Type B pancreatic cell (in vitro differentiated cells): ENCODE measurements at places on chromosomes 3 and 15. TPM values are rescaled to one million over a fixed set of nuclear protein-coding genes. Genes with fewer than 3 reads are reported as not detected.

The KCNMB2 gene
- 1.1 and 1.3 TPM in 2 replicates for total RNA-seq

The SPATA12 gene
- total RNA-seq = not detected in 2 replicates

The REC114 gene
- not detected in 2 replicates for total RNA-seq

The CGNL1 gene
- total RNA-seq = 11.8 and 16.9 TPM in 2 replicates

The AZI2 gene
- 54.0 and 59.4 TPM in 2 replicates for total RNA-seq

The GRK7 gene
- 0.10 TPM in 1 of 2 replicates, not detected in the other for total RNA-seq

The GOLGA8T gene
- total RNA-seq = 0.19 and 0.99 TPM in 2 replicates

The SMAD3 gene
- 52.0 and 59.0 TPM in 2 replicates for total RNA-seq

The LTK gene
- total RNA-seq = 0.51 and 0.55 TPM in 2 replicates

The SPG11 gene
- total RNA-seq = 75.5 and 80.4 TPM in 2 replicates

The RGMA gene
- 37.0 and 41.6 TPM in 2 replicates for total RNA-seq

The ATP10A gene
- 1.9 and 2.6 TPM in 2 replicates for total RNA-seq

The MEGF11 gene
- 2.6 and 3.3 TPM in 2 replicates for total RNA-seq

The FBN1 gene
- total RNA-seq = 7.9 and 58.4 TPM in 2 replicates
